ENCODE measurements at places on chromosomes 2 and 18. TPM values are rescaled to one million over a fixed set of nuclear protein-coding genes. Genes with fewer than 3 reads are reported as not detected.

DNA sequence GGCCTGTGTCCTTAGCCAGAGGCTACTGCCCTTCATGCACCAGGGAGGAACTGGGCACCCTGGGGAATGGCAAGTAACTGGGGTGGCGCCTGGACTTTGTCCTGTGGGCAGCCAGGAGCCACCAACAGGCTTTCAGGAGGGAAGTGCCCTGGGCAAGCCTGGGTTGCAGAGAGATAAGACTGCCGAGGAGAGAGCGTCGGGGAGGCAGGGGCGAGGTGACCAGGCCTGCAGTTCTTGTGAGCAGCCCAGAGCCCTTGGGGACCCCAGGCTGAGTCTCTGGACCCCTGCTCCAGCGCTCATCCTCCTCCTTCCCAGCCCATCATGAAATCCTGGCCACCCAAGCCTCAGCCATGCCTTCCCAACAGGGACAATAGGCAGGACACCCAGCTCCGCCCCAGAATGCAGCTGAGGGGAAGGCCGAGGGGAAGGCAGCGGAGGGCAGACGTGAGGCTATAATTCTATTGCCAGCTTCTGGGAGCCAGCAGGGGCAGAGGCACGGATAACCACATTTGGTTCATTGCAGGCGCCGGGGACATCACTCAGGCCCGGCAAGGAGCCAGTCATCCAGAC lies 25.1 kb downstream of the ADRA2B start:
- DNase-seq = no peak

The NPPC gene
- polyA plus RNA-seq = not detected

GRCh38 chr2:26709323-26710110 lies 17.0 kb downstream of the KCNK3 start:
- no peak for DNase-seq

DNA sequence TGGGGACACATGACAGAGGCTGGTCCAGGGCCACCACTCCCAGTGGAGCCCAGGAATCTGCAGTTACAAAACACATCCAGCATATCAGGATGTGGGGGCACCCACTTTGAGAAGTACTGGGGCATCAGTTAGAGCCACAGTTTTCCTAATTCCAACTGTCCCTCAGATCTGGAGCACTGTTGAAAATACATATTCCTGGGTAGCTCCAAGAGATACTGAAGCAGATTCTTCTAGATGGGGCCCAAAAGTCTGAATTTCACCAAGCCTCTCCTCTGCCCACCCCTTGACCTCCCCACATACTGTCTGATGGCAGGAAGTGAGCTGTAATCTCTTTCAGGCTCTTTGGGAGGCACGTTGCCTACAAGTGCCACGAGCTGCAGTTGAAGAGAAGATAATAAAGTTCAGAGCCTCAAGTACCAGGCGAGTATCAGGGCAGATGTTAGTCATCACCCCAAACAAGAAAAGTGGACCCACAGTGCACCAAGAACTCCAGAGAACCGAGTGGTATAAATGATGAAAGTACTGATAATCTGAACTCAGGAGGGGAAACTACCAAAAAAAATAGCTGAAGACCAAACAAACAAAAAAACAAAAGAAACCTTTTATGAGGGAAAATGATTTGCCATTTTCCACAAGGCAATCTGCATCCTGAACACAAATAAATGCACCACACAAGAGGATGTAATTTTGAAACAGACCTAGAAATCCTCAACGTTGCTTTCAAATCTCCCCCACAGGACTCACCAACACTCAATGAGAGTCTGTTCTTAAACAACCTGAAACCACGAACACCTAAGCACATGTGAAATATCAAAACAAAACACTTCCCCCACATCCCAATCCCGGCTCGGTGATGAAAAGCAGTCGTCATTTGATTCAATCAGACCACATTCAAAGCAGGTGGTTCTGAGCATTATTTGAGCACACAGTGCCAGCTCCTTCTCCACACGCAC lies 98.7 kb downstream of the TCF4 start:
- peak; percentile 11 for DNase-seq

DNA sequence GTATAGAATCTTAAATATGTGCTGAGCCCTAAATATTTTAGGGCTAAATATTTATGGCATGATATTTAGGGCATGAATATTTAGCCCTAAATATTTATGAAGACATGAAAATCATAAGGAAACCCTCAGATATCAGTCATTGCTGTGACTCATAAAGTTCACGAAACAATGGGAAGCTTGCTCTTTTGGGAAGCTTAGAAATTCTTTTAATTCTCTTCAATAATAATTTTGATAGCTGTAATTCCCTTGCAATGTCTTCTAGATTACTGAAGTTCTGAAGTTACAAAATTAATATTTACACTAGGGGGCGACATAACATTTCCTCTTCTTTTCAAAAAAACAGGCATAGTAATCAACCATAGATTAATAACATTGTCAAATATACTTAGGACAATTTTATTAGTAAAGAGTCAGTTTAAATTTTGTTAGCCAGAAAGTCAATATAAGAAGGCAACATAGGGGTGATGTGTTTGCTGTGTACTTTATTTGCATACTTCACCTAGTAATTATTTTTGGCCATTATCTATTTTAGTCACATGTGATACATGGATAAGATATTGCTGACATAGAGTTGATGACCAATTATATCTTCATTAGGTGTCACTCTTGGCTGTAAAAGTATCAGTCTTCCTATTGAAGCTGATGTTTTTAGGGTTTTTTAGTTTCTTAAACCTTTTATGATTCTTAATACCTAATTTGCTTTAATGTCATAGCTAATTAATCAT lies 13.2 kb downstream of the ZNF804A start:
- peak; percentile 20 for DNase-seq

GRCh38 chr2:37449761-37450296 lies 105.4 kb downstream of the QPCT start:
- no peak for DNase-seq

DNA sequence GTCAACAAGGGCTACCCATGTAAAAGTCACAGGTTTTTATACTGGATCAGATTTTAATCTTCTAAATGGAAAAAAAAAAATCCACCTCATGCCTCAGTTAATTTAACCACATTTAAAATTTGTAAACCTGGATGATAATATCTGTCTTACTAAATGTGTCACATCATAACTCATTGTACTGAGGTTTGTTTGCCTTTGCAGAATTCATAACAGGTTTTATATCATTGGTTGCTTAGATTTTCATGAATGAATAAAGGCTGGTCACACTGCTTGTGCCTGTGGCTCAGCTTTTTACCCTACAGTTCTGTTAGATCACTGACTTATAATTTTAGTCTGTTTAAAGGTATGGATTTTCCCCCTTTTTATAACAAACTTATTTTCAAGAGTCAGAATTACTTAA lies 48.9 kb downstream of the PSMD14 start:
- DNase-seq = peak; percentile 10

The SLC16A14 gene
- 0.17 TPM for polyA plus RNA-seq

The RBKS gene
- polyA plus RNA-seq = 1.9 TPM

The LRP2 gene
- under 0.01 TPM for polyA plus RNA-seq

DNA sequence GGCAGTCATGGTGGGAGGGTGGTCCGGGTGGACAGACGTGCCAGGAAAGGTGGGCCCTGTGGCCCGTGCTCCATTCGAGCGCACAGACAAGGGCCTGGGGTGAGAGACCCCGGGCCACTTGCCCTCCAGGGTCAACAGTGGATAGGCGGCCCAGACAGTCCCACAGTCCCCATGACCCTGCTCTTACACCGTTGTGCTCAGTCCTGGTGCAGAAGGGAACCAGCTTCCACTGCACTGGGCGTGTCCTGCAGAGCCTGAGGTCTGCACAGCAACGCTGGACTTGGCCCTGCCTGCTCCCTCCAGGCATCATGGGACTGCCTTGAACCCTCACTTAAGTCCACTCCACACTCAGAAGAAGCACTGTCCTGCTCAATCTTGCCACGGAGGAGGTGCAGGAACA lies 52.0 kb downstream of the PXDN start:
- no peak for DNase-seq

DNA sequence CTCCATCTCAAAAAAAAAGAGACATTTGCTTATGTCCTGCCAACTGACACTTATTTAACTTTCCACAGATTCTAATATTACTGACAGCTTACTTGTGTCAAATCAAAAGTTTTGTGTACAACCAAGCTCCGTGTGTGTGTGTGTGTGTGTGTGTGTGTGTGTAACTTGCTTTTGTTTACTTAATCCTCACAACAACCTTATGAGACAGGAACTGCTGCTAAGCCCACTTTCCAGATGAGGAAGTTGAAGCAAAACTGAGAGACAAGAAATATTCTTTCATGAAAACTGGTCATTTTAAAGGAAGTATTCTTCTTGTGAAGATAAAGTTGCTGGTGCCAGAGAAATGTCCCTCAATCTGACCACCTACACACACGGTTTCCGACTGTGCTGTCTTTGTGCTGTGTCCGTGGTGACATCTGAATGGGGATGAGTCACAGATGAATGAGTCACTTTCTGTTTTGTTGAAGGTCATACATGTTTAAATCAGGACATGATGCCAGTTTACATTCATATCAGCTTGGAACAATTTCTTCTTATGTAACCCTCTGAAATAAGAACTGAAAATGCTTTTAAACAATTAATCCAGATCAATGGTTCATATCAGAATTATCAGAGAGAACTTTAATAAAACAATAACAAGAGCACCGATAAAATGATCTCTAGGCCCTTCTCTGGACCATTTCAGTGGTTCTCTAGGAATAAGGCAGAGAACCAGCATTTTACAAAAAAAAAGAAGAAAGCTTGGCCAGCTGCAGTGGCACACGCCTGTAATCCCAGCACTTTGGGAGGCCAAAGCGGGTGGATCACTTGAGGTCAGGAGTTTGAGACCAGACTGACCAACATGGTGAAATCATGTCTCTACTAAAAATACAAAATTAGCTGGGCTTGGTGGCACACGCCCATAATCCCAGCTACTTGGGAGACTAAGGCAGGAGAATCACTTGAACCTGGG lies 95.5 kb downstream of the THNSL2 start:
- DNase-seq = no peak
